Melanocyte of skin (primary cell): ENCODE measurements at places on chromosomes 7 and 10. TPM values are rescaled to one million over a fixed set of nuclear protein-coding genes. Genes with fewer than 3 reads are reported as not detected.

The CDH23 gene
- total RNA-seq, result under 0.01 TPM in 2 replicates

The KIF20B gene
- total RNA-seq, result 16.7 and 33.5 TPM in 2 replicates

The NPFFR1 gene
- total RNA-seq, result under 0.01 TPM in 2 replicates

The PRKAR2B gene
- 10.2 and 11.4 TPM in 2 replicates for total RNA-seq

The SEC24C gene
- 46.6 and 48.6 TPM in 2 replicates for total RNA-seq

The MUC3A gene
- total RNA-seq, result not detected in 2 replicates

The PDE6C gene
- not detected in 2 replicates for total RNA-seq

The ARHGAP22 gene
- 1.1 and 3.7 TPM in 2 replicates for total RNA-seq

The CYP3A7 gene
- not detected in 2 replicates for total RNA-seq

The PTN gene
- under 0.01 TPM in 1 of 2 replicates, not detected in the other for total RNA-seq

The LBX1 gene
- not detected in 2 replicates for total RNA-seq

The SORCS1 gene
- 7.3 and 7.9 TPM in 2 replicates for total RNA-seq

The DGKI gene
- 0.34 and 1.5 TPM in 2 replicates for total RNA-seq

The TEX47 gene
- not detected in 2 replicates for total RNA-seq

The ACTL6B gene
- not detected in 2 replicates for total RNA-seq

The CBX3 gene
- 124 and 230 TPM in 2 replicates for total RNA-seq

The LOXL4 gene
- total RNA-seq, result 0.33 and 1.1 TPM in 2 replicates

The MEOX2 gene
- total RNA-seq, result not detected in 2 replicates

The OR6B1 gene
- not detected in 2 replicates for total RNA-seq
